ENCODE measurements at places on chromosomes 12 and 14.

- peak; percentile 10 for DNase-seq
These were observed 24.2 kb upstream of the RNASE3 start for GRCh38 chr14:20866963-20867362.

GRCh38 chr14:68736471-68736871, 56.4 kb downstream of the ZFP36L1 start:
- no peak for DNase-seq

DNA sequence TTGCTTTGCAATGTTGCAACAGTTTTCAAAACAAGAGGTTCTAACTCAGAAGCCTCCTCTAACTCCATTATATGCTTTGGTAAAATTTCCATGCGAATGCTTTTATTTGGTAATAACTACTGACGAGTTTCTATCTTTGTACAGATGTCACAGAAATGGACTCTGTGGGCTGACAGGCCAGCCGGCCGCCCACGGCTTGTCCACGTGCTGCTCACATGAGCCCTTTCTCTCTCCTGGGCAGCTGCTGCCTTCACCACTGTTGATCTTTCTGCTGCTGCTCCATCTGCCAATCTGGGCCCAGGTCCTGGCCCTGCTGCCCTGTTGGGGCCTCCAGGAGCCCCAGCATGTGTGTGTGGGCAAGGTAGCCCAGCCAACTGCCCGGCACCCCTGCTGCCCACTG, 168.2 kb upstream of the TMEM132C start:
- no peak for DNase-seq

GRCh38 chr14:101371799-101372793, 189.2 kb upstream of the DIO3 start:
- DNase-seq: no peak

GRCh38 chr14:95270203-95270602, 49.5 kb downstream of the CLMN start:
- peak; percentile 38 for DNase-seq

GRCh38 chr14:66998013-66998412, 191.2 kb upstream of the GARIN2 start:
- no peak for DNase-seq

DNA sequence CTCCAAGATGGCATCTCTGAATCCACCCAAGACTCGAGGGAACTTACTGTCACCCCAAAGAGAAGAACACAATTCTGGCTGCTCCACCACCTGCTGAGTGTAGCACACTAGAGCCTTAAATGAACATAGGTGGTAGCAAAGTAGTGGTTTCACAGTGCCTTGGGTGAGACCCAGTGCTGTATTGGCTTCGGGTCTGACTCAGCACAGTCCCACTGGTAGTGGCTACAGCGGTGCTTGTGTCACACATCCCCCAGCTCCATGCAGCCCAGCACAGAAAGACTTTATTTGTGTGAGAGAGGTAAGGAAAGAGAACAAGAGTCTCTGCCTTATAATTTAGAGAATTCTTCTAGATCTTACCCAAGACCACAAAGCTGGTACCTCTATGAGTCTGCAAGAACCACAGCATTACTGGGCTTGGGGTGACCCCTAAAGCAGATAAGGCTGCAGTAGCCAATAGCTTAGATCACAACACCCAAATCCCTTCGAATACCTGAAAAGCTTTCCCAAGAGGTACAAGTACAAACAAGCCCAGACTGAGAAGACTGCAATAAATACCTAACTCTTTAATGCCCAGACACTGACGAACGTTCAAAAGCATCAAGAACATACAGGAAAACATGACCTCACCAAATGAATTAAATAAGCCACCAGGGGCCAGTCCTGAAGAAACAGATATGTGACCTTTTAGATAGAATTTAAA, 83.3 kb upstream of the SLC38A4 start:
- DNase-seq: no peak

All from kidney tubule cell (primary cell).